ENCODE measurements at places on chromosomes 7 and 10. TPM values are rescaled to one million over a fixed set of nuclear protein-coding genes. Genes with fewer than 3 reads are reported as not detected.

The MRPL32 gene
- total RNA-seq = 52.1 TPM

The PLPP4 gene
- total RNA-seq = not detected

The RNF133 gene
- 0.67 TPM for total RNA-seq

The OGA gene
- total RNA-seq = 92.5 TPM

The EFCAB10 gene
- total RNA-seq = not detected

The PALD1 gene
- total RNA-seq = 13.6 TPM

The CALHM3 gene
- total RNA-seq = not detected

The GOLGA7B gene
- 0.15 TPM for total RNA-seq

The SPRN gene
- 0.35 TPM for total RNA-seq

The MICALL2 gene
- total RNA-seq = 17.6 TPM

The PTF1A gene
- total RNA-seq = not detected

The DPP6 gene
- 40.0 TPM for total RNA-seq

The SYT15 gene
- 1.9 TPM for total RNA-seq
